ENCODE measurements at places on chromosomes 2 and 18.
A peak's percentile ranks its signal among the peaks of the same experiment; 100 is the strongest.

DNA sequence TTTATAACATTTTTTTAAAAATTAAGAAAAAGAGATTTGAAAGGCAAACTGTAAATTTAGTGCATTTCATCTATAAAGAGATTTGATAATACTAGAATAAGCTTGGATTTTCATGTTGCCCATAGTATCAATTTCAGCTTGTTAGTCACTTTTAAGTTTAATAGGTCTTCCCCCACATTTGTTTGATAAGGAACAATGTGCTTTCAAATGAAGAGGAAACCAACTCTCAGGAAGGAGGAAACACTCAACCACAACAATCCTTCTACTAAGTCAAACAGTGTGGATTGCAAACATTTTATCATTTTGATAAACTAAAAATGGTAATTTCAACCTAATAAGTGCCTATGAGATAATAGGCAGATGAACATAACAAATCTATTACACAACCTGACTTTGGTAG lies 397.1 kb upstream of the CDH20 start:
- DNase-seq = no peak

DNA sequence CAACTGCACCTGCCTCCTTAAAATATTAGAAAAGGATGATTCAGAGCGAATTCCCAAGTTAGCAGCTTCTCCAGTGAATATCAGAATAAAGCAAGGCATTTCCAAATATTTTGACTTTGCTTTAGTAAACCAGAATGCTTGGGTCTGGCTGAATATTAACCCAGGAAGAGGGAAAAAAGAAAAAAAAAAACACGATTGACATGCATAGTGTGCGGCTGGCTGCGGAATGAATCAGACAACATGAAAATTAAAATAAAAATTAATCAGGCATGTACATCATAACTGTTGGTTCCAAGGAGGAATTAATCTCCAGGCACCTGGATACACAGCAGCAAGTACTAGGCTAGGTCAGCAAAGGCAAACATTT lies 105.8 kb upstream of the NCKAP5 start:
- DNase-seq = no peak

DNA sequence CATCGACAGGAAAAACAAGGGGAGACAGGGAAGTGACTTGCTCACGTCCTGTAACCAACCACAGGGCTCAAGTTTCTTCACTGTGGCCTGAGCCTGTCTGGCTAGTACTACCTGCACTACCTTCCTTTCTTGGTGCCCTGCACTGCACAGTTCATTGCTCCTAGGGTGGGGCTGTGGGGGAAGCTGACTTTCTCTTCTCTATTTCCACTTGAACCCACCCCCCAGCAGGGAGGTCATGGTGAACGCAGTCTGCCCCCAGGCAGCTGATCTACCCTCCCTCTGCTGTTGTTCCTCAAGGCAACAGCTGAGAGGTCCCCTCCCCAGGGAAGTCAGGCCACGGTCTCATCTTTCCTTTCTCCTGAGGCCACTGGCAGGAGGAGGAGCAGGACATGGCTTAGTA lies 532.1 kb downstream of the SOX11 start:
- DNase-seq = no peak

GRCh38 chr2:177207101-177207500 lies 5.5 kb upstream of the HNRNPA3 start:
- peak; percentile 34 for DNase-seq

- no peak for DNase-seq
These were observed 28.2 kb downstream of the ACMSD start for GRCh38 chr2:134866498-134867099.

- no peak for DNase-seq
These were observed 12.5 kb downstream of the MARCO start for GRCh38 chr2:118954297-118955060.

DNA sequence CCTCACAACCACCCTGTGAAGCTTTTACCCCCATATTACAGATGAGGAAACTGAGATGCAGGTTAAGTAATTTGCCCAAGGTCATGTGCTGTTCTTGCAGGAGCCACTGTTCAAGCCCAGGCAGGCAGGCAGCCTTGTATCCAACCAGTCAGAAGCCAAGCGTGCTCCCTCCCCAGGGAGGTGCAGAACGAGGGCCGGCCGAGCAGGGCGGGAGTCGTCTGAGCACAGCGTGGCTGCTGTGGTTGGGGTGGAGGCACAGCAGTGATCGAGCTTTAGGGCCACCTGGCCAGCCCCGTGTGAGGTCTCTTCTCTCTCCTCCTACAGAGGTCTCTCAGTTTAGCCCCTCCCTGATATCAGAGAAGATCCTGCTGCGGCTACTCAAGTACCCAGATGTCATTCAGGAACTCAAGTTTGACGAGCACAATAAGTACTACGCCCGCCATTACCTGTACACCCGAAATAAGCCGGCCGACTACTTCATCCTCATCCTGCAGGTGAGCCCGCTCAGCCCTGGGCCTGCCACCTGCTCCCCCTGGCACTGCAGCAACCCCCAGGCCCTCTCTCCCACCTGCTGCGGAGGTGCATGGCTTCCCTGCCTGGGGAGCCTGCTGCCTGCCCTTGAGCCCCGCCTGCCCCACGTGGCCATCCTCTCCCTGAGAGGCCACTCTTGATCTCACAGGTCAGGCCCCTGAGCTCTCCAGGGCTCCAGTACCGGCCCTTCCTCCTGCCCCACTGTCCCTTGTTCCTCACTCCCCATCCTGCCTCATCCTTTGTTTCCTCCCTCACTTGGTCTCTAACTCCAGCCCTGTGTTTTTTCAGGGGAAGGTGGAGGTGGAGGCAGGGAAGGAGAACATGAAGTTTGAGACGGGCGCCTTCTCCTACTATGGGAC lies 17.1 kb upstream of the CNNM3 start:
- DNase-seq = no peak

- DNase-seq = no peak
These were observed 136.2 kb downstream of the SLC8A1 start for GRCh38 chr2:40315683-40316082.

GRCh38 chr2:143140864-143141661 lies 11.8 kb downstream of the ARHGAP15 start:
- DNase-seq = no peak

- DNase-seq = no peak
These were observed 79.3 kb downstream of the CEP192 start for GRCh38 chr18:13070460-13070859.

DNA sequence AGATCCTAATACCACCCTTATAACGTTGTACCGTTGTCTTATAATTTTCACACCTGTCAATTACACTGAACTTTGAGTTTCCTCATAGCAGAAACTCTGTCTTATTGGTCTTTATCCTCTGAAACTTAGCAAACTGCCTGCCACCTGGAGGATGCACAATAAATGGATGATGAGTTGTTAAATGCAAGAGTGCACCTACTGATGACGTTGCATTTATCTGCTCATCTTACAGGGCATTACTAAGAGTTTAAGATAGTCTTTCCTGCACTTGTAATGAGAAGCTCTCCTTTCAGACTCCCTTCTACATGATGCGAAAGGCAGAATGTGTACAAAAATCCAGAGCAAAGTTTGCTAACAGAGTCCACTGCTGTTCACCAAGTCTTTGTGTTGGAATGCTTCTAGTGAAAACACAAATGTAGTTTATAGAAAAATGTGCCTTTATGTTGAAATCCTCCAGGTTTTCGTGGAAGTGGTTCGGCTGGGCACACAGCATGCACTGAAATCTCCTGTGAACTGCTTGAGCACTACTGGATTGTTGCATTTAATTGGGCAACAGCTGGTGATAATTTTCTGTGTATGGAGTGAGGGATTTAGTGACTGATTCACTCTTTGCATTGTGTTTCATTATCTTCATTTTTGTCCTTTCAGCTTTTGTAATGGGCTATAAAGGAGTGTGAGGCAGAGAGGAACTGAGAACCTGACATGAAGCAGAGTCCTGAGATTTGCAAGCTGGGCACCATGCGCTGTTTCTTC lies 665.8 kb upstream of the ID2 start:
- DNase-seq = no peak

DNA sequence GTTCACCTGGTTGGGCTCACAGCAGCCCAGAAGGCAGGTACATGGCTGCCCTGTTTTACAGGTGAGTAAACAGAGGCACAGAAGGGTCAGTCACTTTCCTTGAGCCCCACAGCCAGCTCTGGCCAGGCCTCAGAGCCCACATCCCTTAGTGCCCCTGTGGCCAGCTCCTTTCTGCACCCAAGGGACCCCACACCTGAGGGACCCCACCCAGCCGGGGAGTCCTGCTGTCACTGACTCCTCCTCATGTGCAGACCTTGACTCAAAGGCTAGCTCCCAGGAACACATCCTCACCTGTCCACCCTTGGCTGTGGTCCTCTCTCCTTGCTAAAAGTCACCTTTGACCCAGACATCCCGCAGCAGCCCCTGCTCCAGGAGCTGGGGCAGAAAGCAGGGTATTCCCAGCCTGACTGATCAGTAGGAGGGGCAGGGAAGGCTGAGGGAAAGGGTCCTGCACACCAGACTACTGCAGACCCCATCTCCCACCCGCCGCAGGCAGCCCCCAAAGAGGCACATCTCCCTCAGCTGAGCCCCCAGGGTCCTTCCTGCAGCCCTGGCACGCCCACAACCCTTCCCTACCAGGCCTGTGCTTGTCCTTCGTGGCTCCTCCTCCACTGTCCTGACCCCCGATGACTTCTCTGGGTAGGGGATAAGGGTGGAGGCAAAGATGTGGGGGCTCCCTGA lies 9.8 kb upstream of the ARHGEF4 start:
- DNase-seq = no peak

GRCh38 chr18:76558881-76559667 lies 64.0 kb upstream of the ZNF516 start:
- no peak for DNase-seq

- no peak for DNase-seq
These were observed 624.9 kb upstream of the FANCL start for GRCh38 chr2:58866040-58866439.

DNA sequence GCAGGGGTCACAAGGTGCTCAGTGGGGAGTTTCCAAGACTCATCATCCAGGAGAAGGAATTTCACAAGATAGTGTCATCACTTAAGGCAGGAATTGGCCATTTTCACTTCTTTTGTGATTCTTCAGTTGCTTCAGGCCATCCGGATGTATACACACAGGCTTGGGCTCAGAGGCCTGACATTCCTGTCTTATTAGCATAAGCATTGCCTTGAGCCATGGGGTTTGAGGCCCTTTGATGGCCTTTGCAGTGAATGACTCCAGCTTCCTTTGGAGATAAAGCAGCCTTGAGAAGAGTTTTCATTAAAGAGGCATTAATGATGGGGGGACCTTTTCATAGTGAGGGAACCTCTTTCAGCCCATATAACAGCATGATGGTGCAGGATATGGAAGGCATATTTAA lies 366.0 kb upstream of the CNTNAP5 start:
- DNase-seq = no peak

- DNase-seq = no peak
These were observed 300.1 kb downstream of the NOL4 start for GRCh38 chr18:33924576-33924975.

- DNase-seq = no peak
These were observed 633.9 kb upstream of the PKDCC start for GRCh38 chr2:41413813-41414485.

GRCh38 chr18:2148823-2149222 lies 422.5 kb downstream of the METTL4 start:
- DNase-seq = no peak

GRCh38 chr2:23746141-23746863 lies 180.6 kb downstream of the ATAD2B start:
- DNase-seq = no peak

DNA sequence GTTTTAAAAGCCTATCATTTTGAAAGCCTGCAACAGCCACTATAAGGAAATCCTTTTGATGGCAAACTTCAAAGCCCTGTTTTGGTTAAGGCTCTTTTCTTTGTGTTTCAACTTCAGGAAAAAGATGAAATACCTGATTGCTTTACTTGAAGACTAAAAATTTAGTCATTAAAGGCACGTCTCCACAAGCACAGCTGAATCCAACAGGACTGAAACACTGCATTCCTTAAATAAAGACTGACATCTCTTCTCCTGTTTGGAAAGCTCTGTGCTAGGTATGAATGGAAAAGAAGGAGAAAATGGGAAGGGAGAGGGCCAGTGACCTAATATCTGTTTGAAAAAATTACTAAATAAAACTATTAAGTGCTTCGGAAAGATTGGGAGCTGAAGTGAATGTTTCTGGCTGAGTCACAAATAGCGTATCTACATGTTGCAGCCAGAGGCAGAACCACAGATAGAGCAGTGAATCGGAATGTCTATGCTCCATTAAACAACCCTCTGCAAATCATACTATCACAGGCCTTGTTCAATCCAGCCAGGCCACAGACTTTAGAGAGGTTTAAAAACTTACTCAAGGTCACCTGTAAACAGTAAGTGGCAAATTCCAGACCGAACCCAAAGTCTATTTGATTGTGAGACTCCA lies 21.1 kb upstream of the RALBP1 start:
- no peak for DNase-seq

DNA sequence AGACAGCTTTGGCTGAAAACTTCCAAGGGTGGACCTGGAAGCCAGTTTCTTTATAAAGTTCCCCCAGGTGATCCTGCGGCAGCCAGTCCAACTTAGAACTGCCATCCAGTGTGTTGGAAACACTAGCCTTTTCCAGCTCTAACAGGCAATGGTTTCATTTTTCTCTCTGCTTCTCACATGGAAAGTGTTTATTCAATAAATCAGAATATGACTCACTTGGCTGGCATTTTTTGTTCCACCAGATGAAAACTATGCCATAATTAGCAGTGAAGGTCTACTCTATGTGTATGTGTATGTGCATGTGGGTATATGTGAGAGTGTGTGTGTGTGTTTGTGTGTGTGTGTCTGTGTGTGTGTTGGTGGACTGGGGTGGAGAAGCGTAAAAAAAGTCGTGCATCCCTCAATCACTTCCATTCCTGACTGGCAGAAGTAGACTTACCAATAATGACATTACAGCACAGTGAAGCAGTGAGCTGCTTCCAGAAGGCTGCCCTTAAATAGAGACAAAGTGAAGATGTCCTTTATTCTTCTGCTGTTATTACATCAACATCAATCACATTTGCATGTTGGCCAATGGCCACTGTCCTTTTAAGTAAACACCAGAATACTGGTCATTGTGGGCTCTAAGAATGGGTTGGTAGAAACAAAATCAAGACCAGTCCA lies 90.9 kb upstream of the SETBP1 start:
- DNase-seq = no peak

GRCh38 chr2:173254659-173255058 lies 100.0 kb upstream of the CDCA7 start:
- no peak for DNase-seq

GRCh38 chr2:126886211-126886915 lies 12.3 kb upstream of the TEX51 start:
- peak; percentile 87 for DNase-seq

GRCh38 chr2:15714609-15715008 lies 122.9 kb downstream of the DDX1 start:
- DNase-seq = no peak

DNA sequence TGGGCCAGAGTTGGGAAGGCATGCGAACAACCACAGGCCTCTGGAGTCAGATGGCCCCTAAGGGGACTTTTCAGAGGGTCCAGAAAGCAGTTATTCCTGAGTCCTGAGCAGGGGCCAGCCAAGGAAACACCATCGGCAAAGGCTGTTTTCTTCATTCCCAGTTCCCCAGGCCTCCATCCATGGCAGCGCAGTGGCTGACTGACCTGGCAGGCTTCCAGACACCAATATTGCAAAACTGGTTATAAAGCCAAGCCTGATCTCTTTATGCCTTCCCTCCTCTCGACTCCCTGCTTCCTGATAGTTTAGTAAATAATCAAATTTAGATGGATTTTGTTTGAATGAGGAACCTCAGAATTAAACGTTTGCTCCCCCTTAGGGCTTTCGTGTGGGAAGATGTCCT lies 133.4 kb upstream of the ITGA6 start:
- no peak for DNase-seq

GRCh38 chr2:23828986-23829385 lies 97.9 kb downstream of the ATAD2B start:
- DNase-seq = no peak

All from GM12891 (cell line).